ENCODE measurements at places on chromosomes 3 and 15.

DNA sequence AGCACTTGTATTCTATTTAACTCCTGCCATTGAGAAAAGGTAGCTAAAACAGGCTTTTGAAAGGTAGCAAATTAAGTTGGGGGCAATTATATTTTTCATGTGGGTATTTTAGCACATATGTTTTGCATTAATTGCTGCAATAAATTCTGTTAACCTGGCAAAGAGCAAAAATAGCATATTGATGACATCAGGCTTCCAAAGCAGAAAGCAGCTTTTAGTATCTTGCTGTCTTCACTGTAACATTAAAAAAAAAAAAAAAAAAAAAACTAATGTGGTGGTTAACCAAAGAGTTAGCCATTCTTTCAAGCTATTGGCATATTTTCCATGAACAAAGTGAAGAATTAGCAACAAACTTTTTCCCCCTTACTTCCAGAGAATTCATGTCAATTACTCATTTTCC lies 9.1 kb downstream of the EPHA3 start:
- DNase-seq, result no peak

GRCh38 chr3:32643816-32644215 lies 41.2 kb upstream of the CNOT10 start:
- no peak for DNase-seq

DNA sequence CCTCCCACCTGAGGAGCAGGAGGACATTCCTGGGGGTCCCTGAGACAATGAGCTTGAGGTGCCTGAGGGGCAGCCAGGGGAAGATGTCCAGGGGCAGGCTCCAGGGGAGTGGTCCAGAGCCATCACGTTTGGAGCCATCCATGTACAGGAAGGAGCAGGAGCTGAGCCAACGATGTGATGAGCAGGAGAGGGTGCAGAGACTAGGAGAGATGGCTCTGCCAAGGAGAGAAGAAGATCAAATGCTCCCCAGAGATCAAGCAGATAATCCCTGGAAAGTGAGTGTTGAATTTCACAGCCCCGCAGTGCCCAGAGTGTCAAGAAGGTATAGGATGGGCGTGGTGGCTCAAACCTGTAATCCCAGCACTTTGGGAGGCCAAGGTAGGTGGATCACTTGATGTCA lies 97.8 kb upstream of the HERC1 start:
- no peak for DNase-seq

DNA sequence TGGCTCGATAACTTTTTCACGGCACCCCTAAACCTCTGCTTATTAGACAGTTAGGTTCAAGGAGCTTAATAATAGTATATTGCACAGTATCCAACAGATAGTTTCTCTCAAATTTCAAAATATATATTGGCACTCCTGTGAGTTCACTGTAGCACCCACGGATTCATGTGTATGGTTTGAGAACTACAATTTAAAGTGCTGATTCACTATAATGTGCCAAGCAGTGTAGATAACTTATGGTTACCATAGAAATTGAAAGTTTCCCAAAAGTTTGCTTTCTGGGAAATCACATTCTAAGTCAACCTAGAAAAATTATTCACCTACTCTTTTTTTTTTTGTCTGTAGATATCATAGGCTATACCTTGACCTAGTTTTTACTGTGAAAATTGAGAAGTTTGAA lies 86.6 kb downstream of the GAP43 start:
- no peak for DNase-seq

GRCh38 chr15:60526127-60526616 lies 47.2 kb upstream of the ICE2 start:
- no peak for DNase-seq

GRCh38 chr3:37909067-37909911 lies 47.6 kb downstream of the CTDSPL start:
- DNase-seq, result no peak

GRCh38 chr3:141643796-141644195 lies 94.3 kb upstream of the RNF7 start:
- no peak for DNase-seq

DNA sequence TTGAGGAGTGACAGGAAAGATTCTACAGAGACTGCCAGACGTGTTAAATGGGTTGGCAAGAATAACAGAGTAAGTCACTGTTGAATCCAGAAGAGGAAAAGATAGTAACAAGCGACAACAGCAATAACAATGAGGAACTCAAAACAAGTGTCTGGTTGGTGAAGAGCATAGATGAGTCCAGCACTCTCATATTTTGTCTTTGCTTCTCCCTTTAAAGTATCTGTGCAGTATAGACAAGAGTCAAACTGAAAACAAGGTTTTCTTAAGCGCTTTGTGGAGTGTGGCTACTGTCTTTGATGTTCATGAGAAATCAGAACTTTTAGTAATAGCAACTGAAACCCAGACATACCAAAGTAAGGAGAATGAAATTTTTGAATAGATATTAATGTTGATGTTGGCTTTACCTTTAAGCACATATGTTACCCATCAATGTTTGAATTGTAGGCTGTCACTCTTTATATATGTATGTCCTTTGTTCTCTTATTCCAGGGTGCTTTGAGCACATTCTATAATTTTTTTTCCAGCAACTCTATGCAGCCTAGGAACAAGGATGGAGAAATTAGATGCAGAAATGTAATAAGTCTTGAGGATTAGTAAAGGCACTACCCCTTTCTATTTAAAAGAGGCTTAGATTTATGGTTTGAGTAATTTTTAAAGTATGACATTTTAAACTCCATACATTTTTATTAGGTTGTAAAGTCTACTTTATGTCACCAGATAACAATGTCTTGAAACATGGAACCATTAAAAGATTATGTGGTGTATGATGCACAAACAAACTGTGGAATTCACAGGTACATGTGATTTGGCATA lies 185.5 kb downstream of the NFKBIZ start:
- no peak for DNase-seq

DNA sequence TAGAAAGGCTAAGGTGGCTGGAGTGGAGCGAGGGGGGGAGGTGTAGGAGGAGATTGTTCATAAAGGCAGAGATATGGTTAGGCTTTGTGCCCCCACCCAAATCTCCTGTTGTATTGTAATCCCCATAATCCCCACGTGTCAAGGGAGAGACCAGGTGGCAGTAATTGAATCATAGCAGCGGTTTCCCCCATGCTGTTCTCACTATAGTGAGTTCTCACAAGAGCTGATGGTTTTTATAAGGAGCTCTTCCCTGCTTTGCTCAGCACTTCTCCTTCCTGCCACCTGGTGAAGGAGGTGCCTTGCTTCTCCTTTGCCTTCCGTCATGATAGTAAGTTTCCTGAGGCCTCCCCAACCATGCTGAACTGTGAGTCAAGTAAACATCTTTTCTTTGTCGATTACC lies 64.7 kb upstream of the CFAP161 start:
- DNase-seq, result no peak

DNA sequence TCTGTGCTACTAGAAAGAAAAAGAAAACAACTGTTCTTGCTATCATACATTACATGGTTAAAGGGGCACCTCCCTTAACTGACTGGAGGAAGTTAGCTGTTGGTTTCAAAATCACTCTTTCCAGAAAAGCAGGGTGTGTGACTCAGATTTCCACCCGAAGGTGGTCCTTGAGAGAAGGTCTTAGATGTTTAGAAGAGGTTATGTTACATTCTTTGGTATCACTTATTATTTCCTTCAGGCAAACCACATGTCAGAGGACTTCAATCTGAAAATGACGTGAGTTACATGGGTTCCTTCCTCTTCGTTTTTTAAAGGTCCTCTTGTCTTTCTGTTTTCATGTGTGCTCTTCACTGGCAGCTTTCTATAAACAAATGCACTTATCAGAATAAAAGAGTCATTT lies 307.9 kb upstream of the CBLB start:
- DNase-seq, result peak; percentile 17

DNA sequence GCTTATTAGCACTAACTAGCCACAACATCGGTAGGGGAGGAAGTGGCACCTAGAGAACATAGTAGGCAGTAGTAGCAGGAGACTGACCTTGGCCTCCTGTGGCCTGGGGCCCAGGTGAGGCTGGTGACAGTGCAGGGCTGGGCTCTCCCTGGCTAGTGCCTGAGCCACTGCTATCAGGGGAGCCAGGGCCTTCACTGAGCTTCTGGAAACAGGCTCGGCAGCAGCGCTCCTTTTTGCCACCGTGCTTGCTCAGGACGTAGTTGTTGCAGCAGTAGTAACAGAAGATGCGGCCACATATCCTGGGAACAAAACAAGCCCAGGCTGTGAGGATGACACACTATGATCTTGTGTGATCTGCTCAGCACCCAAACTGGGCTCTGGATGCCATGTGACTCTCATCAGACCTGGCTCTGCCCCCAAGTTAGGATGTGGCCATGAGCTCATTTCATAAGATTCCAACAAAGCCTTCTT lies 15.1 kb downstream of the CXCR6 start:
- DNase-seq, result no peak

DNA sequence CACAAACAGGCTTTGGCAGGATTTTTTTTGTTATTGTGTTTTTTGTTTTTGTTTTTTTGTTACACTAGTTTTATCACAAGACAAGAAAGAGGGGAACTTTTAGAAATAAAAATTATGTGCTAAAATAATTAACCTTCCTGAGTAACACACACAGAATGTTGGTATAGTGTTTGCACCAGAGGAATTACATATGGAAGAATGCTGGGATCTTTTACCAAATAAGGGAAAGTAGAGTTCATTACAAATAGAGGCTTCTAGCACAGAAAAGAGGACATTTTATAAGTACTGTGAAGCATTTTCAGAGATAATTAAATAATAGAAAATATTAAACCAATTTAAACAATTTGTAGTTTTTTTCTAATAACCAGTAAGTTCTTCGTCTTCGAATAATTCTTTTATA lies 116.0 kb downstream of the IGF1R start:
- DNase-seq, result no peak

GRCh38 chr15:68565726-68566125 lies 13.1 kb upstream of the CORO2B start:
- DNase-seq, result no peak

DNA sequence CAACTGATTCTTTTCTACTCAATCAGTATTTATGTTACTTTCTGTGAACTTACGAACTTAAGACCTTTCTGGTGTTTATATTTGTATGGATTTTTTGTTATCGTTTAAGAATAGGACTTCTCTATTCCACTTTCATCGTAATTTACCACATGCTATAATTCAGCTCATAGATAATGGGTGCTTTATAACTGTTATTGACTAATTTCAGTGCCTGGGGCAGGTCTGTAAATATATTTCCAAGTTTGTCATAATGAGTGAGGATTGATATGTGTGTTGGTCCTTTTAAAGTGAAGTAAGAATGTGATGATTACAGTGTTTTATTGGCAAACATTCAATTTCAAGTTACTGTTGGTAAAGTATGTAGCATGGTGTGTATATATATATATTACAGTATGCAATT lies 1.8 kb upstream of the NAALADL2 start:
- DNase-seq, result no peak

GRCh38 chr15:29270169-29270955 lies 740 bp upstream of the NSMCE3 start:
- no peak for DNase-seq

- no peak for DNase-seq
Measured at GRCh38 chr3:114827495-114827894, 319.6 kb downstream of the ZBTB20 start.

DNA sequence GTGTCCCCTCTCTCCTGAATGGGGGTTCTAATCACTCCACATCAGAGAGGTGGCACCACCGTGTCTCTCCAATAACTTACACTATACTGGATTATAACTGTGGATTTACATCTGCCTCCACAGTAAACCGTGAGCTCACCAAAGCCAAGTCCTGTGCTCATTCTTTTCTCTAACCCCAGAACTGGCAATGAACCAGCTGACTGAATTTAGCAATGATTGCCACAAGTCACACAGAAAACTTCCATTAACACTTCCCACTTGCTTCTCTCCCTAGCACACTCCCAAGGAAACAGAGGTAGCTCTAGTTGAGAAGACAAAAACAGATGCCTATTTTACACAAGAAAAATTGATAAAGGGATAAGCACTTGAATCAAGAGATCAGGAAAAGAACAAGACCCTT lies 361.3 kb downstream of the ULK4 start:
- no peak for DNase-seq

DNA sequence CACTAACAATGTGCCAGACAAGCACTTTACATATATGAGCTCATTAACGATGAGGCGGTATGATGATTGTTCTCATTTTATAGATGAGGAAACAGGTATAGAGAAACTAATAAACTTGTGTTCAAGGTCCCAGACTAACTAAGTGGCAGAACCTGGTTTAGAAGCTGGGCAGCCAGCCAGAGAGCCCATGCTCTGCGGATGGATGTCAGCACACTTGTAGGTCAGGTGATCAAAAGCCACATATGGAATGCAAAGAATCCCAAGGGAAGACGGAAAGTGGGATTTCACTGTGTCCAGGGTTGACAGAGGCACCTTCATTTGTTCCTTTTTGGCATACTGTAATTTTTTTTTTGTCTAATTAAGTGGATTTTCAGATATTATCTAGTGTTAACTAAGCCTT lies 103.7 kb downstream of the EFL1 start:
- no peak for DNase-seq

DNA sequence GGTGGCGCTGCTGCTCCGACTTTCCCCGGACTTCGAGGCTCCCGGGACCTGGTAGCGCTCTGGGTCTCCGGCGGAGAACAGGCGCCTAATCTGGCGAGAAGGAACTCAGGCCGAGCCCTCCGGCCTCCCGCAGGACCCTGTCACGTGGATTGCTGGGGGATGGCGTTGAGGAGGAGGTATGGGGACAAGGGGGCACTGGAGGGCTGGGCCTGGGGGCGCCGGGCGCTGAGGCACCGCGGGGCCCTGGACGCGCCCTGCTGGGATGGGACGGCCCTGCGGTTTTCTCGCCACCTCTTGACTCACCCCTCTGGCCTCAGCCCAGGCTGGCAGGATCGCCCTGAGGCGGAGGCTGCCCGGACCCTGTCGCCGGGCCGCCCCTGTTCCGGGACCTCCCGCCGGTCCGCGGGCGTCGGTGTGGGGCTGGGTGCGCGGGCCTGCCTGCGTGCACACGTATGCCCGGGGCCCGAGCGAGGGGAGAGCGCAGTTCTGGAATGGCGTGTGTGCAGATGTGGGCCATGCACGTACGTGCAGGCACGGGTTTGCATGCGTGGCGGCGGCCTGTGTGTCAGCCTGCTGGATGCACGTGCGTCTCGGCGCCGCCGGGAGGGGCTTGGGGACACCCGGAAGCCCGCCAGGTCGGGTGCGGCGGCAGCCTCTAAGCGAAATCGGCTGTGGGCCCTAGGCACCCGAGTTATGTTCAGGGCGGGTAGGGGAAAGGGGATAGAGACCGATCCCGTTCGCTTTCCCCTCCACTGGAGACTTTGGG lies 752 bp downstream of the C15orf39 start:
- DNase-seq, result peak; percentile 81

GRCh38 chr3:60935709-60936108 lies 315.5 kb downstream of the FHIT start:
- DNase-seq, result no peak

GRCh38 chr15:94105760-94106159 lies 125.6 kb upstream of the MCTP2 start:
- no peak for DNase-seq

GRCh38 chr3:135083756-135084155 lies 288.7 kb downstream of the EPHB1 start:
- no peak for DNase-seq

DNA sequence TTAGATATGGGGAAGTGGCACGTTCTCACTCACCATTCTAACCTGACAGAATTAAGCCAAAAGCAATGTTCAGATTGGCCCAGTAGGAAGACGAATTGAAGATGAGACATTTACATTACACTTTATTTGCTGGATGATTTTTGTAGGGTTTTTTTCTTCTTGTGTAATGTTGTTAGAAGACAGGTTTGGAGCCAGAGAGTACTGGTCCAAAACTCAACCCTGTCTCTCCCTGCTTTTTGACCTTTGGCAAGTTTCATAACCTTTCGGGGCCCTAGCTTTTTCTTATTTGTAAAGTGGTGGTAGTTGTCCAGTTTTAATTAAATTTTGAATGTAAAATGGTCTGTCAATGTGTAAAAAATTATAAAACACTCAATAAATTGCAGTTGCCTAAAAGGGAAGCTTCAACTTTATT lies 29.5 kb downstream of the PDE8A start:
- DNase-seq, result no peak

All from stimulated activated CD4-positive, alpha-beta T cell treated with anti-CD3 and anti-CD28 coated beads, Interleukin-12 subunit alpha, Interleukin-12 subunit beta, amount 100 ng/mL, for 4 hours (primary cell).